ENCODE measurements at places on chromosomes 2 and 18.

GRCh38 chr2:225354281-225354774, 45.2 kb upstream of the NYAP2 start:
- DNase-seq, result no peak

- no peak for DNase-seq
Measured at GRCh38 chr2:127158614-127159290, 51.8 kb upstream of the BIN1 start.

DNA sequence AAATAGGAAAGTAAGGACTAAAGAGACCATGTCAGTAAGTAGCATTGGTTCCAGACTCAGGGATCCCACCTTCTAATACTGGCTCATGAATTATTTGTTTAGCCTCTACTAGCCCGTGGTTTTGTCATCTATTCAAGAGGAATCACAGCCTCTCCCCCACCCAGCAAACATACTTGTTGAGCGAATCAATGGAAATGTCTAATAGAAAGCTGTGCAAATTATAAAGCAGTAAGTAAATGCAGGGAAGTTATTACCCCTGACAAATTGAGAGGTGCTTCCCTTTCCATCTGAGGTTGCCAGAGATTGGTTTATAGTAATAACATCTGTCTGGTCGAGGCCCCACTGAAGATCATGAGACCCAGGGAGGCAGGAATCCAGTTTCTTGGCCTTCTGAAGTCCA, 219.3 kb upstream of the OSR1 start:
- DNase-seq, result peak; percentile 20

- no peak for DNase-seq
Measured at GRCh38 chr2:150477347-150477746, 10.1 kb downstream of the RND3 start.

- no peak for DNase-seq
Measured at GRCh38 chr2:98975611-98976010, 39.6 kb upstream of the CRACDL start.

DNA sequence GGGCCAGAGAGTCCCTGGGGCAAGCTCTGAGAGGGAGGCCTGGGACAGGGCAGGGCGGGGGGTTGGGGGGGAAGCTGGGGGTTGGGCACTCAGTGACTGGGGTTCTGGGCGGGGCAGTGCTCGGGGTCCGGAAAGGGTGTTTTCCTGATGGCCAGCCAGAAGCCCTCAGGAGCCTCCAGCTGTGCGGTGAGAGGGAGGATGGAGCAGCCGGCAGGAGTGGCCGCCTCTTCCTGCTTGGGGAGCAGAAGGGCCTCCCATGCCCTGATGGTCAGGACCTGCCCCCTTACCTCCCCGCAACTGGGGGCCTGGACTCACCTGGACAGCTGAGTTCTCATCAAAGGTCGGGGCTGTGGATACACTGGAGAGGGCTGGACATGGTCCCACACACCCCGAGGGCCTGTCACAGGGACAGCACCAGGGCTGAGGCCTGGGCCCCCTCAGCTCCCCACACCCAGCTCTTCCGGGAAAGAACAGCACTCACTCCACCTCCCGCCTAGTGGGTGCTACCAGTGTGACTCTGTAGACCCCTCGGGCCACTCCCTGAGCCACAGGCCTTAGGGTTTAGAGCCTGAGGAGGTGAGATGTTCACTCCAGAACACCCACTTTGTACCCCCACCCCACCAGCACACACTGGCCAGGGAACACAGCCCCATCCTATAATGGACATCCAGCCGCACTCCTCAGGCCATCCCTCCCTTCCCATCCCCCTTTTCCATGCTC, 6.7 kb downstream of the SFTPB start:
- DNase-seq, result no peak

DNA sequence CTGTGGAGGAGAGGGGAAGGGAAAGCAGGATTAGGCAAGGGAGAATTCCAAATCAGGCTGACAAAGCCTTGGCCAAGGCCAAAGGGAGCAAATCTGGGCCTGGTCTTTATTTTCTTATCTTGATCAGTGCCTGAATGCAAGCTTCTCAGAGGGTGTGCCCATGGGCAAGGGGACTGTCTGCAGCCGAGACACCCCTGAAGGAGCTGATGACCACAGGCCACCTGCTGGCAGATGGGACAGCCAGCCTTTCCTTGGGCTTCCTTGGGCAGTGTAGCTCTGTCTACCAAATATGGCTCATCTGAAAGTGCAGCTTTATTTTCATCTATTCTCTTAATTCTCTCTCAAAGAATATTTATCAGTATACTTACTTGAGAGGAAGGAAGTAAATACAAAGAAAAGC, 117.0 kb downstream of the PKP4 start:
- DNase-seq, result no peak

DNA sequence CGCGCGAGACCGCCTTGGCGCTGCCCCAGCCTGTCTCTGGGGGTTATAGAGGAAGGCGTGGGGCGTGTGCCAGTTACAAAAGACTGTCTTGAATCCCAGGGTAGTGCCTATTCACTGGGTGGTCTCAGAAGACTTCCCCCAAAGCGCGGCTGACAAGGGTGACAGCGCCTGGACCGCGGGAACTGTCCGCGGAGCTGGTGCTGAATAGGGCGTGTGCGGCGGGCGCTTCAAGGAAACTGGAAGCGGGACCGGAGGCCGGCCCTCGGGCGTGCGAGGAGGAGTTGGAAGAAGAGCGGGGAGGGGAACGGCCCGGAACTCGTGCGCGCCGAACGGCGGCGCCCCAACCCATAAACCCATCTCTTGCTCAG, 2.3 kb downstream of the EGR4 start:
- DNase-seq, result no peak

DNA sequence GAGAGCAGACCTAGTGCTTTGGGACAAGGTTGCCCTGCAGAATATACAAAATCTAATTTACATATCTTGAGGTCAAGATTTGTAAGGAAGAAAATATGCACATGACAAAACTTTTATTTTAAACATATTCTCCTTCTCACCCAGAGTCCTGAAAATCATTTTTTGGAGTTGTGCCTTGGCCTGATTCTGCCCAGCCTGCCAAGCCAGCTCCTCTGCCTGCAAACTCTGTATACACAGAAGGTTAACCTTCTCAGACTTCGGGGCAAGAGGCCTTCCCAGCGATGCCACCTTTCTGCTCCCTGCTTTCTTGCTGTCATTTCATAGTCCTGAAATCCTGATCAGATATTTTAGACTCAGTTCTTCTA, 95.8 kb upstream of the CAVIN2 start:
- no peak for DNase-seq

DNA sequence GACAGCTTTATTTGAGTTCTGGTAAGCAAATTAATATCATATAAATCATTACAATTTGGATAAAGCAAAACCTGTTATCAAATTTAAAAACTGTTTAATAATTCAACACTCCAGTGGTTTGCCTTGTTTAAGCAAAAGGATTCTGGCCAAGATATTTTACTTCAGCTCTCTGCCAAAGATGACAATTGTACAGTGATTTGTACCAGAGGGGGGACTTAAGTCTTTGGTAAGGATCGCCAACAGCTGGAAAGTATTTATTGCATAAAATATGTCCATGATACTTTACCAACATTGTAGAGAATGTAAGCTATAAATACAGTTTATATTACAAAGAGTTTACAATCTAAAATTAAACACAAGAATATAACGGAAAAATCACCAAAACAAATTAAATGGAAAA, 13.8 kb downstream of the PREPL start:
- no peak for DNase-seq

DNA sequence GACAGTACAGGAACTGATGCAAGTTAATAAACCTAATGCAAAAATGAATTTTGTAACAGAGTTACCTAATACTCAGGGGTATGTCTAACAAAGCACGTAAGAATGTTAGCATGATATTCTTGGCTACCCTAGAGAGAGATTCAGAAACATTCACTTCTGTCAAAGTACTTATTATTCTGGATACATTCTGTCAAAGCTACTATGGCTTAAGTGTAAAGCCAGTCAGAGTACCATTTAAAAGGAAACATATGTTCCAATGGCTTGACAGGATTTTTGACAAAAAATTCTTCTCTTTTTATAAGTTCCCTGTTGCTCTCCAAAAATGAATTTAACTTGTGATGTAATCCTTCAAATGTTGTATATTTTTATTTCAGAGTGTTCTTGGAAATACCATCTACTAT, 85.5 kb downstream of the PIGN start:
- no peak for DNase-seq

DNA sequence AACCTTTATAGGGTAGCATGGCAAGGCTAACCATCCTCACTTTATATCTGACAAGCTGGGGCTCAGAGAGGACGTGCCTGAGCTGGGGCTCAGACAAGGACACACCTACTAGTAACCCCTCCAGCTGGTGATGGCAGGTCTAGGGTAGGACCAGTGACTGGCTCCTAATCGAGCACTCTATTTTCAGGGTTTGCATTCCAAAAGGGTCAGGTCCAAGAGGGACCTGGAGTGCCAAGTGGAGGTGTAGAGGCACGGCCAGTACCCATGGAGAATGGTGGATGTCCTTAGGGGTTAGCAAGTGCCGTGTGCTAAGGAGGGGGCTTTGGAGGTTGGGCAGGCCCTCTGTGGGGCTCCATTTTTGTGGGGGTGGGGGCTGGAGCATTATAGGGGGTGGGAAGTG, 1.2 kb upstream of the DES start:
- DNase-seq, result no peak

DNA sequence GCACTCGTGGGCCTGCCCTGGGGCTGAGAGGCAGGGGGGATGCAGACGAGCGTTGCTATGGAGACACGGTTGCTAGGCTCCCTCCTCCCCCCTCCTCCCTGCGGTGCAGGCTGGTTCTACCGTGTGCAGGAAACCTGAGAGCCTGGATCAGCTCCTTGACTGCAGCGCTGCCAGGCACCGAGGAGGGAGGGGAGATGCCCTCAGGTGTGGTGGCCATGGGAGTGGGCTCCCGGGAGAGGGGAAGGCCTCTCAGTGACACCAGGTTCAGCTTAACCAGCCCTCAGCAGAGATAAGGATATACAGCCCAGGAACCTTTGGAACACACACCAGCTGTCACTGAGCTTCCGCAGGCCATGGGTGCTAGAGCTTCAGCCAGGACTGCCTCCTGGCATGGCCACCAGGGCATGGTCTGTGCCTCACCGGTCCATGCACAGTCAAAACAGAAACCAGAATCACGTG, 124.4 kb upstream of the PXDN start:
- no peak for DNase-seq

DNA sequence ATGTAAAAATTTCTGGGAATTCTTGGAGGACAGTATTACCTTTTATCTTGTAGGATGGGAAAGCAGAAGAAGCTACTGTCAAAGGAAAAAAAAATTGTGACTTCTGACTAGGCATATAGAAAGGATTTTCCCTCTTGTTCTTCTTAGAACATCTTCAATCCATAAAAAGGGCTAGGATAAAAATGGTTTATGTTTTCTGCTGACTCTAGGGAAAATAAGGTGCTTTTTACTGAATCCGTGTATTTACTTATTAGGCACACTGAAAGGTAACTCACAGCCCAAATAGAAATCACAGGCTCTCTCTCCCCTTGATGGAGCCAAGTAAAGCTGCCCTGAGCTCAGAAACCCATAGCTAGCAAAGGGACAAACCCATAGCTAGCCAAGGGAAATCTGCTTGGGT, 74.6 kb downstream of the EPAS1 start:
- DNase-seq, result no peak

GRCh38 chr2:95329401-95329800, 32.3 kb downstream of the KCNIP3 start:
- DNase-seq, result no peak

DNA sequence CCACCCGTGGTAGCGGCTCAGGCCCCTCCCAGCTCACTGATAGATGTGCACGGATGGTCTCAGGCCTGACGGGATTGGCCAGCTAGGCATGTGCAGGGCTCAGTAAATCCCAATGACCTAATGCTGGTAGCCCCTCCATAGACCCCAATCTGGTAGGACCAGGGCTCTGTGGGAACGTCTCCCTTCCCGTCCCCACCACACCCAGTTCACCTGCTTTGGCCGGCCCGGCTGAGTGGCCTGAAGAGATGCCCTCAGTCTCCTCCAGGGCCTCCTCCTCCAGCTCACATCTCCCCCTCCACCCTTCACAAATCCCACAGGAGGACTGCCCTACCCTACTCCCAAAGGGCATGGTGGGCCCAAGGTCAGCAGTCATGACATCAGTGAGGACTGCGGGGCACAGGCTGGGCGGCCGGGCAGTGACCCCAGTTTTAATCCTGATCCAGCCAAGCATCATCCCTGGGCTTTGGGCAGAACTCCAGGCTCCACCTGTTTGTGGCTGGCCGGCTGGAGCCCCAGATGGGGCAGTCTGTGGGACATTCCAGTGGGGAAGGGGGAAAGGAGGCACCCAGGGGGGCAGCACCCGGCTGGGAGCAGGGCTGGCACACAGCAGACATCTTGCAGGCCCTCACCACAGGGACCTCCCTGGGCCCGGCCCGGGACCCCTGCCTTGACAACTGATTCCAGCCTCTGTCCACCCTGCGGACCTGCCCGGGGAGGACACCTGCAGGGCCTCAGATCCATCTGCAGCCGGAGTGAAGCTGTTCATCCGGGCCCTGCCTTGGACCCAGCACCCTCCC, 2.3 kb downstream of the KIF1A start:
- DNase-seq, result no peak

DNA sequence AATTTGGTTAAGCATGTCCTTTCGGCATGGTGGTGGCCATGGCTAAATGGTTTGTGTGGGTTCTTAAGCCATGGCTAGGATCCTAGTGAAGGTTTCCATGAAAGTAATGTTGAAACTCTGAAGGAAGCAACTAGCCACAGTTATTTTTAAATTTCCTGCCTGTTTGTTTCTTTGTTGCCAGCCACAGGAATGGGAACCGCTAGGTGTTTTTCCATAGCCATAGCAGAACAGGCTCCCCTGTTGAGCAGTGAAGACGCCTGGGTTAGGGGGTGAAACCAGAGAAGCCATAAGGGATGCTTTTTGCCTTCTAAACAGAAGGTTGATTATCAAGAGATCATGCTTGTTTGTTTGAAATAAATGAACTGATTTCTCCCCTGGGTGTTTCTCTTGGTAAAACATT, 60.1 kb upstream of the CHMP1B start:
- DNase-seq, result no peak

- DNase-seq, result no peak
Measured at GRCh38 chr2:211957799-211958198, 580.8 kb downstream of the ERBB4 start.

- DNase-seq, result no peak
Measured at GRCh38 chr18:39184176-39184575, 1618.6 kb upstream of the CELF4 start.

- DNase-seq, result no peak
Measured at GRCh38 chr2:2704428-2705090, 373.5 kb upstream of the MYT1L start.

GRCh38 chr18:8766559-8767293, 61.4 kb downstream of the MTCL1 start:
- no peak for DNase-seq

- peak; percentile 88 for DNase-seq
Measured at GRCh38 chr18:45589356-45590035, 25.8 kb upstream of the SLC14A2 start.

GRCh38 chr2:111029181-111029927, 91.4 kb upstream of the BCL2L11 start:
- no peak for DNase-seq
